Liver (tissue), 10 donors: ENCODE measurements at places on chromosomes 4 and X. TPM values are rescaled to one million over a fixed set of nuclear protein-coding genes. Genes with fewer than 3 reads are reported as not detected.

GRCh38 chr4:1464581-1465171, 58.4 kb upstream of the NKX1-1 start:
- DNase-seq: no peak

DNA sequence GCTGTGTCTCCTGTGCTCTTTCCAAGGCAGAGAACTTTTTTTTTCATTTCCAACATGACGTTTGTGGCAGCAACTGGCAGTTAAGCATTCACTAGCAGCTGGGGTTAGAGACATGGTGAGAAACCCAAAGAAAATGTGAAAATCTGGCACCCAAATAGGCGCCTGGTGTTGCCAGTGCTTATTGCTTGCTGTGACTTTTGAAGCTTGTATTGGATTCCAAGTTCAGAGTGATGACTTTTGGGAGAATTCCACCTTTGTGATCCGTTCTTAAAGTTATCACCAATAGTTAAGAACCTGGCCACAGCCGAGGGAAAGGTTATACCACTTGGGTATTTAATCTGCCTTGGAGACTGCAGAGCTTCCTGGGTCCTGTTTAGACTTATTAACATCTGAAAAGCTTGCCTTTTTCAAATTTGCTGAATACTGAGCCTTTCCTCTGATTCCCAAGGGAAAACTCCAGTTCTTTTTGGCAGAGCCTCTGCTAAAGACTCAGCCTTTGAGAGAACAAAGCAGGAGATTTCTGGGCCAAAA, 101.0 kb downstream of the OPHN1 start:
- no peak for DNase-seq

Gene TMEM131L
- 41.3 TPM for total RNA-seq

DNA sequence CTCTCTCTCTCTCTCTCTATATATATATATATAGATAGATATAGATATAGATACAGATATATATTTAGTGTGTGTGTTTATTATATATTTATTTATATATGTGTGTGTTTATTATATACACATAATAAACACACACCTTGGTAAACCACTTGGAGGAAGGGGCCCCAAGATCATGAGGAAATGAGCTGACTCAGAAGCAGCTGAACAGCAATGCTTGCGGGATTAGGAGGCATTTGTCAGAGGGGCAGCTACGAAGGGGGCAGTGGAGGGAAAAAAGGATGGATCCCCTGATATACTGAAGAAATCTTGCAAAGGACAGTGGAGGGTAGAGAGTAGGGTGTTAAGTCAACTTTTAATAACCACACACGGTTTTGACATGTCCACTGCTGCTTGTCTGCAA, 120.0 kb upstream of the SORBS2 start:
- DNase-seq: no peak

GRCh38 chr4:85818700-85819099, 343.8 kb downstream of the ARHGAP24 start:
- DNase-seq: no peak

DNA sequence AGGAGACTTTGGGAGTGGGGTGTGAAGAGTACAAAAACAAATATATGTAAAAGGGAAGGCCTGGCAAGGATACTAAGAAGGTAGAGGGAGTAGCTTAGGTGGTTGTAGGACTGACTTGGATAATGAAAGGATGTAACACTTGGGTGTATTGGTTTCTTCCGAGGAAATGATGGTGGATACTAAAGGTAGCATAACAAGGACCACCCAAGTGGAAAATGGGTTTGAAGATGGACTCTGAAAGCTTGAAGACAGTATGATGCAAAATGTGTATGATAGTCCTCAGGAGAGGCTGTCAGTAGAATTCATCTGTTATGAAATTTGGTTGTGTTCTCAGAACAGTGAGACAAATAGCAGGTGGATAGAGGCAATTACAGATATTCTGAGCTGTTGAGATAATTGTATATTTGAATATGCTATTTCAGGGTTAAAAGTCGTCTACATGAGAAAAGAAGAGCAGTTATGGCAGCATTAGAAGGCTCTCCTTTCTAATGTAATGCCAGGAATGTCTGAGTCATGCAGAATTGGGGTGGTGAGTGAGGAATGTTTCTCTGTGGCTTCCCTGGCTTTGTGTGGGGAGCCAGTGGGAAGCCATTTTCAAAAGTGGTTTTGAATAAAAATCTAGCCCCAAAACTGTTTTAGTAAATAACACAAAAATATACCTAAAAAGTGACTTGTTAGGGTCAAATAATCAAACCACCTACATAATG, 75.6 kb downstream of the FHIP1A start:
- DNase-seq: no peak
